Neural crest cell (in vitro differentiated cells): ENCODE measurements at places on chromosomes 1 and 21.

GRCh38 chr1:100313382-100313781 is 38.9 kb upstream of the CDC14A start:
- no peak for DNase-seq

DNA sequence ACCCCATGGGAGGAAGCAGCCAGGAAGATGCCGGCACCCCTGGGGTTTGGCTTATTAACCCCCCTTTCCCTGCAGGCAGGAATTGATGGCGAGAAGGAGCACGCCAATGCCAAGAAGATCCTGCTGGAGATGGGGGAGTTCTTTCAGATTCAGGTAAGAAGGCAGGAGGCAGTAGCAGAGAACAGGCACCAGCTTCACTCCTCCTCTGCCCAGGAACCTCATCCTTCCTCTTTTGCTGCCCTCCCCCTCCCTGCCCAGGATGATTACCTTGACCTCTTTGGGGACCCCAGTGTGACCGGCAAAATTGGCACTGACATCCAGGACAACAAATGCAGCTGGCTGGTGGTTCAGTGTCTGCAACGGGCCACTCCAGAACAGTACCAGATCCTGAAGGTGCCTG is 1.2 kb upstream of the RUSC1 start:
- no peak for DNase-seq

DNA sequence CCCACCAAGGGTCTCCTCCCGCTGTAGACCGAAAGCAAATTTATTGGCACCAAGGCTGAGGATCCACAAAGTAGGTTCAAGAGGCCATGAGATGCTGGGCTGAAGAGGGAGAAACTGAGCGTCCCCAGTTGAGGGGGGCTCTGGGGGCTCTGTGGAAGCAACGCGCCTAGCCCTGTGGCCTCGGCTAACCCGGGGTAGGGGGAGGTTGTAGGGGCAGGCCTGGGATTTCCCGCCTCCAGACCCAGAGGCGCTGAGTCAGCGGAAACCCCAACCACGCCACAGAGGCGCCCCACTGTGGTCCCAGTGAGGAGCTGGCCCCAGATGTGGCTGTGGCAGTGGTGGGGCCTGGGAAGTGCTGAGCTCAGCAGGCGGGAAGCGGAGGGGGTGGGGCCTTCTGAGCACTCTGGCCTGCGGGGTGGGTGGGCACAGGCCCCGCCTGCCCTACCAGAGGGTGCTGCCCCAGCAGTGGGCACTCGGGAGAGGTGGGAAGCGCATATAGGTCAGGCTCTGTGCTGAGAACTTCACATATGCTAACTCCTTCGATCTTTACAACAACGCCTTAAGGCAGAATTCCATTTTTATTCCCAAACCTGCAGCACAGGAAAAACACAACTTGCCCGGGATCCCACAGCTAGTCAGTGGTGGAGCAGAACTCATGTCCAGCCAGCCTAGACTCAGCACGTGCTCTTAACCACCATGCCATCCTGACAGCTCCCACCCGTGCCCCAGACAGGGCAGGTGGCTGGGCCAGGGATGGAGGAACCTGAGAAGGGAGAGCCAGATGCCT is 1.5 kb upstream of the COL16A1 start:
- no peak for DNase-seq

DNA sequence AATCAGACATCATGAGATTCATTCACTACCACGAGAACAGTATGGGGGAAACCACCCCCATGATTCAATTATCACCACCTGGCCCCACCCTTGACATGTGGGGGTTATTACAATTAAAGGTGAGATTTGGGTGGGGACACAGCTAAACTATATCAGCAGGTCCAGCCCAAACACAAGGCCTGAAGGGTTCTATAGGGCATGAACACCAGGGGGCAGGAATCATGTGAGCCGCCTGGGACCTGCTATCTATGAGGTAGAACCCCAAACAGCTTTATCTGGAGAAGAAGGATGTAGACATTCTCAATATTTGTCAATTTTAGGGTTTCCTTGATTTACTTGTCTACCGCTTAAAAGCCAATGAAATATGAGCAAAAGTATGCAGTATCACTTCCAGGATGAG is 294.9 kb upstream of the DEPDC1 start:
- DNase-seq = no peak

- no peak for DNase-seq
Measured at GRCh38 chr1:86239490-86239889, 82.9 kb upstream of the COL24A1 start.

DNA sequence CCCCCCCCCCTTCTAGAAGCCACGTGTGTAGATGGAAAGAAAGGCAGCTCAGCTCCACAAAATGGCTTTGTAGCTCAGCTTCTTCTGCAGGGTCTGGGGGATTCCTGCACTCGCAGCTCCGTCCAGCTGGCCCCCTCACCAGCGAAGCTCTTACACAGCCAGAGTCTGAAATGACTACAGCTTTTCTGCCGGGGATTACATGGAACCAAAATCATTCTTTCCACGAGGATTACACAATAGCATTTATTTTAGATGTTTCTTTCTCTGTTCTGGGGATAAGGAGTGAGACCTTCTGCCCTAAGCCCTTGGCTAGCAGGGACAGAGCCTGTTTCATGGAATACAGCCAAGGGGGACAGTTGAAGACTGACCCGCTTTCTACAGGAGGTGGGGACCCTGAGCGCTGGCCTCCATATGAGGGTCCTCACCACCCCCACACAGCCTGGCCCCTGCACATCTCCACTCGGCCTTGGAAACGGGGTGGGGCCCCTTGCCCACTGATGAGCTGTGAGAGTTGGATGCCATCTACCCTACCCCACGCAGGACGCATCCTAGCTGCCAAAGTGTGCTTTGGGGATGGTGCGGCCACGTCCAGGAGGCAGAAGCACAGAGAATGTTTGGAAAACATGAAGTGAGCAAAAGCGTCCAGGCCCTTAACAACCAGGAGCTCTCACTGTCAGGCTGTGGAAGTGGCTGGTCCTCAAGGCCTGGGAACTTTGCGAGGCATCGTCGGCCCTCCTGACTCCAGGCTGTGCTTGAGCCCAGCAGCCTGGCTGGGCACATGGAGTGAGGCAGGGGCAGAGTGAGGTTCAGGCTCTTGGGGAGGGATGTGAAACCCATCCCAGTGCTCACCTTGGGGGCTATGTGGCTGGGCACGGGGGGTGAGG is 14.5 kb downstream of the ACTRT2 start:
- DNase-seq = no peak

GRCh38 chr1:220991959-220992704 is 112.9 kb downstream of the HLX start:
- DNase-seq = no peak

- no peak for DNase-seq
Measured at GRCh38 chr1:181112071-181112929, 23.8 kb downstream of the IER5 start.

GRCh38 chr1:174049514-174049913 is 27.4 kb upstream of the RC3H1 start:
- DNase-seq = no peak

GRCh38 chr1:3955196-3955772 is 55.2 kb upstream of the C1orf174 start:
- no peak for DNase-seq

GRCh38 chr1:159941591-159942560 is 3.5 kb downstream of the IGSF9 start:
- DNase-seq = no peak

DNA sequence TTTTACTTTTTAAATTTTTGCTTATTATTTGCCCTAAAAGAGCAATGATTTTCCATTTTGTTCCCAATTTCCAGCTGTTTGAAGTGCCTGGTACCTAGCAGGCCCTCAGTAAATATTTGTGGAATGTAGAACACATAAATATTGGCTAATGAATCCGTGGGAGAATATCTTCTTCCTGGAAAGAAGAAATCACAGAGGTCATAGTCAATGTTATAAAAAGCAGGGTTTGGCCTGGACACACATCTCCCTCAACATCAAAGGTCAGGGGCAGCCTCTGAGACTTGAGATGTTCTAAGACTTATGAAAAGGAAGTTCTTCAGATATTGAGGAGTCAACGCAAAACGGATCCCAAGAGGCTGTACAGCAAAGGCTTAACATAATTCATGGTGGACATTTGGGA is 358.1 kb downstream of the HHAT start:
- DNase-seq = no peak

- DNase-seq = no peak
Measured at GRCh38 chr21:25559746-25560145, 47.5 kb downstream of the MRPL39 start.

- no peak for DNase-seq
Measured at GRCh38 chr1:212701910-212702309, 2.3 kb upstream of the BATF3 start.

DNA sequence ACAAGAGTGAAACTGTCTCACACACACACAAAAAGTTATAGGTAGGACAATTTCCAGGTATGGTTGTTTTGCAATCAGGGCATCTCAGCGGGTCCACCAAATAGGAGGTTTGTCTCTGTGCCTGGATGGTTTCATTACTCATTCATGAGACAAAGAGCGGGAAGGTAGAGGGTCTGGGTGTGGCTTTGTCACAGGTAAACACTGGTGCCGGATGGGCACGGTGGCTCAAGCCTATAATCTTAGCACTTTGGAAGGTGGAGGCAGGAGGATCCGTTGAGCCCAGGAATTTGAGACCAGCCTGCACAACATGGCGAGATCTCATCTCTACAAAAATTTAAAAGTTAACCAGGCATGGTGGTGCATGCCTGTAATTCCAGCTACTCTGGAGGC is 16.3 kb upstream of the ERVH48-1 start:
- no peak for DNase-seq

DNA sequence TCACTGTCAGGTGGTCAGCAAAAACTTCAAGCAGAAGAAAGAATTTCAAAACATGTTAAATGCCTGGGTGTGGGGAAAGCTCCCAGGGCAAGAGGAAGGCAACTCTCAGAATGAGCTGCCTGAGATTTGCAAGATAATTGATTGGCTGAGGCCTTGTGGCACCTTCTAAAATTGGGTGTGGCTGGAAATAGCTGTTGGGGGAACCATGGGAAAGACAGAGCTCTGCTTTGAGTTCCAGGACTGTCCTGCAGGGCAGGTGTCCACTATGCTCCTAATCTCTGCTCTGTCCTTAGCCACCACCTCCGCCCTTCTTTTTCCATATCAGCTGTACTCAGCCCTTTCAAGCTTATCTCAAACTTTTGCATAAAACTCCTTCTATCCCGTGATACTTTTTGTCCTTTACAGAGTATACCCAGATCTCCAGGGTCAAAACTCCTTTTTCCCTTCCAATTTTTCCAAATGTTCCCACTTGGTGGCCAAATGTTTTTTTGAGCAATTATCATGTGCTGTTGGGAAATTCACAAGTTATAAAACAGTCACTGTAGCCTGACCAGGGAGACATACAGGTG is 23.8 kb upstream of the PPP2R5A start:
- no peak for DNase-seq

- no peak for DNase-seq
Measured at GRCh38 chr1:165826565-165827267, 698 bp upstream of the UCK2 start.

GRCh38 chr1:203493901-203494300 is at the start of gene OPTC:
Gene OPTC (plus strand): TSS chr1:203494153. CDS start chr1:203496006, 1,853 bp downstream.
- DNase-seq = no peak

DNA sequence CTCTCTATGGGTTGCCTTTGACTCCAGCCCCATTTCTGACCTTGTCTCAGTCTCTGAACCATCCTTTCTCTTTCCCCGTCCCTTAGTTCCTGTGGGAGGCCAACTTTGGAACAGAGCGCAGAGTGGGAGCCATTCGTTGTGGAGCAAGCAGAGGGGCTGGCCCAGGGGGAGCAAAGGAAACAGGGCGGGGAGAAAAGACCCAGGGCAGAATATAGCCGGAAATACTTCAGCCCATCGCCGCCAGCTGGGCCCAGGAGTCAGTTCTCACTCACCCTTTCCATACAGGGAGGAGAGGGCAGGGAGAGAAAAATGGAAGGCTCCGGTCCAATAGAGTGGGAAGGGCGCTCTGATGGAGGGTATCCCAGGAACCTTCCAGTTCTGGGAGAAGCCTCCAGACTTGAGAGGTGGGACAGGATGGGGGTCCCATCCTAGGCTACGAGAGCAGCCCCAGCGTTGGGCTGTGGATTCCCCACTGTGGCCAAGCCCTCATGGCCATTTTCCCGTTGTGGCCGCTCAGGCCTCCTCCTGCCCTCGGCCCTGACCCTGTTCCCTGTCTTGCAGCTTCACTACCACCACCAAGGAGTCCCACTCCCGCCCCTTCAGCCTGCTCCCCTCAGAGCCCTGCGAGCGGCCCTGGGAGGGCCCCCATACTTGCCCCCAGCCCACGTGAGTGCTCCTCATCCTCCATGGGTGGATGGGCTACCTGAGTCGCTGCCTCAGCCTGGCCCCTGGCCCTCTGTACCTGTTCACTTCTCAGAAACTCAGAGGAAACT is 10.9 kb downstream of the PEAR1 start:
- DNase-seq = no peak

DNA sequence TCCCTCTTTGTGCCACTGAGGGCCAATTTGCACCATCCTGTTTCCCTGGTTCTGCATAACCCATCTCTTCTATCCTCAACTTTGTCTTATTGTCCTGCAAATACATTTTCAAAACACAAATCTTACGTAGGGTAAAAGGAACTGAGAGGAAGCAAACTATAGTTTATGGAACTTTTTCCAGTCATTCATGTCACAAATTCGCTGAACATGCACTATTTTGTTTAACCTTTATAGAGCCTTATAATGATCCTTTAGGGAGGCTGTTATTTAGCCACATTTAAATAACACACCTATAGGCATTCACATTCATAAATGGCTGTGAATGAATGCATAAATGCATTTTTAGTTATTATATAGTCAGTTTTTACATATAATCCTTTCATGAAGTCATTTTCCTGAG is 85.0 kb downstream of the PLPPR5 start:
- no peak for DNase-seq

DNA sequence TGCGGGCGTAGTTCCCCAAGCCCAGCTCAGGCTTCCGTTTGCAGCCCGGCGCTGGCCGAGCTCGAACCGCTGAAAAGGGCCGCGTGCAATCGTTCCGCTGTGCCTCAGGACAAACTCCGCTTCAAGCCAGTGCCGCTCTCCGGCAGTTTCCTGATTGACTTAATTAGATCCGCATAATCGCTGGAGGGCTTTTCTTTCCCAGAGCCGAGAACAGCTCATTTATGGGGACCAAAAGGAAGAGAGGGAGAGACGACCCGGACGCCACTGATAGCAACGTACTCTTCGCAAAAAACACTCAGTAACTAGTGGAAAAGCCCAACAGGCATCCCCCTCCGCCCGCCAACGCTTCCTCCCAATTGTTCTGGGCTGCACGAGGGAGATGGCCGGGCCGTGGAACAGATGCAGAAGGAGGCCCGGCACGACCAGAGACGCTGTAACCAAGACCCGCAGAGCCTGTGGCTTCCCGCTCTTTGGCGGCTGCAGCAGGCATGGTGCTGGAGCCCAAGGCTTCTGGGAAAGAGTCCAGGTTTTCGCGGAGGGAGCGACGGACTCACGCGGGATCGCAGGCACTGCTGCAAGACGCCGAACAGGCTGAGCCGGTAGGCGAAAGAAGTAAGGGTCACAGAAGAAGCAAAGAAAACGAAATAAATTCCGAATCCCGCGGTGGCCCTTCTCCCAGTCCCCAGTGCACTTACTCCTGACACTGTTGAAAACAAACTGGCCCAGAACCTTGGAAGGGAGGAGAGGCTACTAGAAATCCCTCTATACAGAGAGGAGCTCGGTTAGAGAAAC is 3.6 kb upstream of the FOXD2 start:
- no peak for DNase-seq
